ENCODE measurements at places on chromosomes 13 and 19.
A peak's percentile ranks its signal among the peaks of the same experiment; 100 is the strongest.

GRCh38 chr19:53818756-53819155 is 5.4 kb downstream of the NLRP12 start:
- peak; percentile 49 for DNase-seq

- no peak for DNase-seq
These were observed 289.2 kb downstream of the KLF12 start for GRCh38 chr13:73844986-73845385.

GRCh38 chr13:45940061-45940460 is 88.5 kb upstream of the SIAH3 start:
- DNase-seq: no peak

DNA sequence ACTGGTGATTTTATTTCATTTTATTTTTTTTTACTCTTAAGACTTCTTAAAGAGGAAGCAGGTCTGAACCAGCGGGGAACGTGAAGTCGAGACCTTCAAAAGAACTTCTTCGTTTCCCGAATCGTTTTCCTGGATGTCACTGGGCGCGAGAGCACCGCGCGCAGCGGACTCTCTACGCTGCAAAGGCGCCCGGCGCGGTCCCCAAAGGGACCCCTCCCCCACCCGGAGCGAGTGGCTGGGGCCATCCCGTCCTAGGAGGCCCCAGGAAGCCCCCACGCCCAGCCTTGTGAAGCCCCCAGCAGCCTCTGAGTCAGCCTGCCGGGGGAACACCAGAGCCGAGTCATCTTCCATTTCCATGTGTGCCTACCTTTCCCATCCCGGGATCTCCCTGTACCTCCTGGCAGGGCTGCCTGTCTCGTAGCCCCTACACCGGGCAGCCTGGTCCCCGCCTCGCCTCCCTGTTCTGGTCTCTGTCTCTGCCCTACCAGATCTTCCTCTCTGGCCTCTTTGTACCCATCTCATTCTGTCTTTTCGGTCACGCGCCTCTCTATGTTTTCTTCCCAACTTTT is 608 bp downstream of the CD70 start:
- no peak for DNase-seq

DNA sequence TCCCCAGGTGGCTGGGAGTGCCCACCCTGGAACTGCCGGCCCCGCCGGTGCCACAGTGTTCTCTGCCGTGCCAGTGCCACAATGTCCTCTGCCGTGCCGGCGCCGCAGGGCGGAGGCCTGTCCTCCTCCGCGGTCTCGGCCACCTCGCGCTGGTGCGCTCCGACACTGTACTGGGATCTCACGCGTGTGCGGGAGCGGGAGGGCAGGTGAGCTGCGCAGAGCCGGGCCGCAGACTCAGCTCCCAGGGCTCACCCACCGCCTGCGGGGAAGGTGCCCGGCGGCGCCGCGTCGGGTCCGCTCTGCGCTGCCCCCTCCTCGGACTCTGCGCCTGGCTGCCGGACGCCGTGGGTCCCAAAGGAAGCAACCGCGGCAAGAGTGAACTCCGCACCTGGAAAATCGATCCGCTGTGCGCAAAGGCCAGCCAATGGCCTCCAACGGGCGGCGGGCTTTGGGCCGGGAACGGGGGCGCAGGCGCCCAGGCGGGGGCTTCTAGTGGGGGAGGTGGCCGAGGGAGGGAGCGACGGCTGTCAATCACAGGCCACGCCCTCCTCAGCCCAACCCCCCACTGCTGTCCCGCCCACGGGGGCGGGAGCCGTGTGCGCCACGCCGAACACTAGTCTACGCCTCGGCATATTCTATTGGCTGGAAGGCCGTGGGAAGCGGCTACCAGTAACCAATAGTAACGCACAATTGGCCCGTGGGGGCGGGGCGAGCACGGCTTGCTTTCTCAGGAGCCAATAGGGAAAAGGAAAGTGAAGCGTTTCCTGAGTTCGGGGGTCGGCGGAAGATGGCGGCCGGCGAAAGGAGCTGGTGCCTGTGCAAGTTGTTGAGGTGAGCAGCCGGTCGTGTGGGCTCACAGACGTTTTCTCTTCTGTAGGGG is at the start of gene ALG11:
Gene ALG11, plus strand, starts transcription at position 767 of the 880 bp plus-strand sequence. Its CDS starts 21 bp downstream, at position 788.
- peak; percentile 100 for DNase-seq

GRCh38 chr19:29620931-29621351 is 14.9 kb downstream of the POP4 start:
- no peak for DNase-seq

GRCh38 chr13:60492187-60492586 is 95.2 kb downstream of the TDRD3 start:
- no peak for DNase-seq

GRCh38 chr13:95382916-95383315 is 81.7 kb upstream of the ABCC4 start:
- DNase-seq: no peak

GRCh38 chr13:30978981-30979956 is 46.8 kb downstream of the TEX26 start:
- no peak for DNase-seq

GRCh38 chr19:55669418-55670279 is 5.4 kb upstream of the EPN1 start:
- DNase-seq: no peak

- peak; percentile 53 for DNase-seq
These were observed 27.1 kb downstream of the MEGF8 start for GRCh38 chr19:42352301-42353259.
